ENCODE measurements at places on chromosomes 16 and 17. TPM values are rescaled to one million over a fixed set of nuclear protein-coding genes. Genes with fewer than 3 reads are reported as not detected.

GRCh38 chr17:2718150-2718938, 6.8 kb upstream of the CLUH start:
- no peak for DNase-seq

The CACNG1 gene
- total RNA-seq, result 44.4 TPM

DNA sequence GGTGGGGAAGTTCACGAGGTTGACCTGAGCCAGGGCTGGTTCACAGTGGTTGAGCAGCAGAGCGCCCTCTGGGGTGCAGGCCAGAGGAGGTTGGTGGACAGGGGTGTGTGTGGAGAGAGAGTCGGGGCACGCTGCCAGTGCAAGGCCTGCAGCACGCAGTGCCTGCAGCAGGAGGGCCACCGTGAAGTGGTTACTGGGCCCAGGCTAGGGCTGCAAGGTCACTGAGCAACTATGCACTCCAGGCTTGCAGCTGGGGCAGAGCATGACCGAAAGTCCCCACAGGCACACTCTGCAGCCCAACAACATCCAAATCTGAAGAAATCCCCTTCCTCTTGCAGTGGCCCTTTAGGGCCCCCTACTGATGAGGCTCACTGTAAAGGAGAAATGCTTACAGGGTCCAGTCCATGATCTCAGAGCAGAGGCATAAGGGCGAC, 89.1 kb upstream of the NOL11 start:
- no peak for DNase-seq

GRCh38 chr17:51217946-51218345, 41.9 kb downstream of the MBTD1 start:
- no peak for DNase-seq

- DNase-seq, result no peak
Observed at GRCh38 chr16:11016993-11017392, 72.6 kb downstream of the CLEC16A start.

GRCh38 chr16:6853565-6853964, 479.1 kb upstream of the RBFOX1 start:
- DNase-seq, result no peak

- peak; percentile 83 for DNase-seq
Observed at GRCh38 chr16:28572696-28573510, 19.2 kb downstream of the SGF29 start.

DNA sequence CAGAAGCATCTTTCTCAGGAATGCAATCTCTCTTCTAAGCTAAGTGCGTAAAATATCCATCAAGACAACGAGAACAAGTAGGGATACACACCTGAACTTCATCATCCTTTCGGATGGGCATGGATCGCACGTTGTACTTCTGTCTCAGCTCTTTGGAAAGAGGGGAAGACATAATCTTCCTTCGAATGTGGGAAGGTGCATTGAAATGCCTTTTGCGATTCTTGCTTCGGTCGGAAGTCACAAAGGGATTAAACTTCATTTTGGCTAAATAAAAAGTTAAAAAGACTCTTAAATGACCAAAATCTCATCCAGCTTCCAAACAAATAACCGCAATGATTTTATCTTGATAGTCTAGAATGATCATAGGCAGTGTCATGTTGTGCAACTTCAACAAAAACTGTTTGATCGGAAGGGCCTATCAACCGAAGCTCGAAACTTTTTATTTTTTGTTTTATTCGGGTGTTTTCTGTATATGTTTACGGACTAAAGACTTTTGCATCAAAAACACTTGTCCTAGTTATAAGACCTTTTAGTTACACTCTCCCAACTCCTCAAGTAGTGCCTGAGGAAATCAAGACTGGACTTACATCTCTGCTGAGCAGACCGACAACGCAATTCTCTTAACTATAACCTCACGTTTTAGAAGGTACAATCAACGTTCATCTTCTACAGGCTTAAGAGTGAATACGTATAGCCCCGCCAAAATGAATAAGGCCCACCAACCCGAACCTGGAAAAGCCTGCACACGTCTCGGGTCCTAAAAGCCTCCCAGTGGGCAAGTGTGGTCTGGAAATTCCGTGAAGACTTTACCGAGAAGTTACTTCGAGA, 727 bp downstream of the RPL26 start:
- DNase-seq, result no peak

GRCh38 chr16:89406277-89406888, 84.0 kb downstream of the ANKRD11 start:
- peak; percentile 34 for DNase-seq
